ENCODE measurements at places on chromosomes 4 and X.

- no peak for DNase-seq
Observed at GRCh38 chr4:10741961-10742699, 57.6 kb upstream of the CLNK start.

DNA sequence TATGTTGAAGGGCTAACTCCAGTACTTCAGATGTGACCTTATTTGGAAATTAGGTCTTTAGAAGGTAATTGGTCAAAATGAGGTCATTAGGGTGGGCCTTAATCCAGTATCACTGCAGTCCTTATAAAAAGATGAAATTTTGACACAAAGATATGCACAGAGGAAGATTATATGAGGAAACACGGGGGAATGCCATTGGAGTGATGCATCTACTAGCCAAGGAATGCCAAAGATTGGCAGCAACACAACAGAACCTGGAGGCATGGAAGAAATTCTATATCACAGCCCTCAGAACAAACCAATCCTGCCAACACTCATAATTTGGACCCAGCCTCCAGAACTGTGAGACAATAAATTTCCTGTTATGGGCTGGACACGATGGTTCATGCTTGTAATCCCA, 17.6 kb downstream of the TRIM61 start:
- DNase-seq = no peak

DNA sequence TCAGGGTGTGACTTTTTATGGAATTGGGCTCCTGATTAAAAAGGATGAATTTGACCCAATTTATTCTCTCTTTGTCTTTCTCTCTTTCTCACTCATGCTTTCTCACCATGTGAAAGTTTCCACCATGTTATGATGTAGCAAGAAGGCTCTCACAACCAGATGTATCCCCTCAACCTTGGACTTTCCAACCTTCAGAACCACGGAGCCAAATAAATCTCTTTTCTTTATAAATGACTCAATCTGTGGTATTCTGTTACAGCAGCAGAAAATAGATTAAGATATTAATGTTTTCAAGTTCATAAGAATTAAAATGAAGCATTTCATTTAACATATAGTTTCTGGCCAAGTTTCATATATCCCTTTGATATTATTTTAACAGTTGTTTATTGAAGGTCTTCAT, 698.5 kb downstream of the TRAM1L1 start:
- DNase-seq = no peak

- DNase-seq = no peak
Observed at GRCh38 chr4:80990851-80991250, 39.7 kb upstream of the BMP3 start.

GRCh38 chr4:177271091-177271490, 38.6 kb upstream of the NEIL3 start:
- DNase-seq = no peak

DNA sequence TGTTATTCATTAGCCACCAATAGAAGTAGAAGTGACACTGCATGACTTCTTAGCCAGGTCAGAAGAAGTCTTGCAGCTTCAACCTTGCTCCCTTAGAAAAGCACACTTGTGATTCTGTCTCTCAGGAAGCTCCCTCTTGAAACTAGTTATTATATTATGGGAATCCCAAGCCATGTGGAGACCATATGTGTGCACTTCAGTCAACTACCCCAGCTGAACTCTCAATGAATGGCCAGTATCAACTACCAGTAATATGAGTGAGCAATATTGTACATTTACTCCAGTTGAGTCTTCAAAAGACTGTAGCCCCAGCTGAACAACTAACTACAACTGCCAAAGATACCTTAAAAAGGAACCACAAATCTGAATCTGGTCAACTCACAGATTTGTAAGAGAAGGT, 77.1 kb upstream of the GABRA3 start:
- DNase-seq = no peak

GRCh38 chr4:6768539-6768905, 14.0 kb upstream of the KIAA0232 start:
- no peak for DNase-seq

GRCh38 chr4:126715681-126716080, 917.1 kb upstream of the INTU start:
- no peak for DNase-seq

DNA sequence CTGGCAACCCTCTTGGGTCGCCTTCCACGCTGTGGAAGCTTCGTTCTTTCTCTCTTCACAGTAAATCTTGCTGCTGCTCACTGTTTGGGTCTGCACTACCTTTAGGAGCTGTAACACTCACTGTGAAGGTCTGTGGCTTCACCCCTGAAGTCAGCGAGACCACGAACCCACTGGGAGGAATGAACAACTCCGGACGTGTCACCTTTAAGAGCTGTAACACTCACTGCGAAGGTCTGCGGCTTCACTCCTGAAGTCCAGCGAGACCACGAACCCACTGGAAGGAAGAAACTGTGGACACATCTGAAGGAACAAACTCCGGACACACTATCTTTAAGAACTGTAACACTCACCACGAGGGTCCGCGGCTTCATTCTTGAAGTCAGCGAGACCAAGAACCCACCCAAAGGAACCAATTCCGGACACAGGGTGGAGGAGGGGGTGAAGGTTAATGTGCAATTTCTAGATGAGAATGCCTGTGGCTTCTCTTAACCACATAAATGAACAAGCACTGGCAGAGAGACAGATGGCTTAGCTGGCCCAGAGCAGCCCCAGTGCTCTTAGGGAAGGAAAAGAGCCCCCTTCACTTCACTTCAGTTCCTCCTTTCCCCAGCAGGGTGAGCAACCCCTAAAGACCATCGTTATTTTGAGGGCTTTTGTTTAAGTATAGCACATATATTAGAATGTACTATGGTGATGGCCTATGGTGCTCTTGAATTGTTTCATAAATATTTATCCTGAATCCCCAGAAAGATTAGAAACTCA, 73.0 kb downstream of the LUZP4 start:
- no peak for DNase-seq

- no peak for DNase-seq
Observed at GRCh38 chr4:48195853-48196252, 61.8 kb upstream of the TXK start.

All from stimulated activated CD8-positive, alpha-beta memory T cell treated with anti-CD3 and anti-CD28 coated beads, Interleukin-15, amount 100 ng/mL, for 4 hours (primary cell).